ENCODE measurements at places on chromosomes 6 and 20.

- no peak for DNase-seq
Measured at GRCh38 chr6:17032590-17032987, 69.3 kb upstream of the STMND1 start.

DNA sequence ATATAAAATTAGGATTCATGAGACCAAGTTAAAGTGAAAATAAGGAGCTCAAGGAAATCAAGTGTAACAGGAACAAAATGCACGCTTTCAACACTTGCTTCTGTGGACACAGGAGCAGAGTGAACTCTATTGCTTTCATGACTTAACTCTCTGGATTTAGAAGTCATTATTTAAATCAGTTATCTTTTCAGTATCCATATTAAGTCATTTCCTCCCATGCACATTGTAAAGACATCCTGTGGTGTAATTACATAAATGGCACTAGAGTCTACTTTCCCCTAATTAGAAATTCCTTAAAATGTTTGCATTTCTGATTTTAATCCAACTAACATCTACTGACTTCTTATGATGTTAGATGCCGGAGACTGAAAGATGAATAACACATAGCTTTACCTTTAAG lies 88.0 kb downstream of the INSM1 start:
- no peak for DNase-seq

- no peak for DNase-seq
Measured at GRCh38 chr20:39132511-39132910, 170.4 kb downstream of the DHX35 start.

GRCh38 chr6:98539741-98540140 lies 294.6 kb upstream of the POU3F2 start:
- no peak for DNase-seq

- no peak for DNase-seq
Measured at GRCh38 chr6:164690702-164691500, 618.5 kb downstream of the C6orf118 start.

- no peak for DNase-seq
Measured at GRCh38 chr6:109183109-109183650, 87.9 kb downstream of the CEP57L1 start.

DNA sequence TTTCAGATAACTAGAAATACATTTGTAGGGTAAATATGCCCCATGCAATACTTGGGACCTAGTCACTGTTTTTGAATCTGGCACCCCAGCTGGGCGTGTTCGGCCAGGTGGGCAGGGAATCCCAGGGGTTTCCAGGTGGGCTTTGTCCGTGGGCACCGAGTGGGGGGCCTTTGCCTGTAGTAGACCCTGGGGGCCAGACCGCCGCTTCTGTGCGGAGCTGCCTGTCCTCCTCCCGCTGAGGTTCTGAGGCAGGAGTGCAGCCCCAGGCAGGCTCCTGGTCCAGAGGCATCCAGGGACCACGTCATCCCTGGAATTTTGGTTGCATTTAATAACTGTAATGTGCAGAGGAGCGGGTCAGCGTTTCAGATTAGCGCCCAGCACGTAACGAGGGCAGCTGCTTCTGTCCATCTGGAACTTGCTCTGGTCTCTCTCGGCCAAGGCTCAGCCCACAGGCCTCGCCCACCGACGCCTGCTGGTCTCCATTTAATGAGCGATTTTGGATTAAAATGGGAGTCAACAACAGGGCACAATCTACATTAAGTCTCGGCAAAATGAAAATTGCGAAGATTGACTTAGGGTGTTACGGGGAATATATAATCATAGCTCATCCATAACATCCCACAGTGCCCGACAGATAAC lies 12.8 kb downstream of the BHLHE23 start:
- DNase-seq = no peak

DNA sequence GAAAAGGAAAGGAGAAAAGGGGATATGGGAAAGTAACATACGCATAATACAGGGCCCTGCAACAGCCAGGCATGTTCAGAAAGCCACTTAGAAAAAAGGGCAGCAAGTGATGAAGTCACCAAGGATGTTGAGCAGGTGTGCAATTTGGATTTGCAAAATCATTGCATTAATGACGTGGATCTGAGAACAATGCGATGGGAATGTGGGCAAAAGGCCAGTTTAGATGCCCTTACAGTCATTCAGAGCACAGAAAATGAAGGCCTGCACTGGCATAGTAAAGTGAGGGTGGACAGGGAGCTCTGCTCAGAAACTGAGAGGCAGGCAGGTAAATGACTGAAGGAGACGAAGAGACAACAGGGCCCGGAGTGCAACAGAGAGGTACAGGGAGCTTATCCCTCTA lies 123.7 kb upstream of the NHSL1 start:
- DNase-seq = no peak

DNA sequence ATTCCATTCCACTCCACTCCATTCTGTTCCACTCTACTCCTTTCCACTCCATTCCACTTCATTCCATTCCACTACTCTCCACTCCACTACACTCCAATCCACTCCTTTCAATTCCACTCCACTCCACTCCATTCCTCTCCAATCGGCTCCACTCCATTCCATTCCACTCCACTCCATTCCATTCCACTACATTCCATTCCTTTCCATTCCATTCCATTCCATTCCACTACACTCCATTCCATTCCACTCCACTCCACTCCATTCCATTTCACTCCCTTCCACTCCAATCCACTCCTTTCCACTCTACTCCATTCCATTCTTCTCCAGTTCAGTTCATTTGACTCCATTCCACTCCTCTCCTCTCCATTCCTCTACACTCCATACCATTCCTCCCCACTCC lies 26.2 kb upstream of the DEFB125 start:
- no peak for DNase-seq

DNA sequence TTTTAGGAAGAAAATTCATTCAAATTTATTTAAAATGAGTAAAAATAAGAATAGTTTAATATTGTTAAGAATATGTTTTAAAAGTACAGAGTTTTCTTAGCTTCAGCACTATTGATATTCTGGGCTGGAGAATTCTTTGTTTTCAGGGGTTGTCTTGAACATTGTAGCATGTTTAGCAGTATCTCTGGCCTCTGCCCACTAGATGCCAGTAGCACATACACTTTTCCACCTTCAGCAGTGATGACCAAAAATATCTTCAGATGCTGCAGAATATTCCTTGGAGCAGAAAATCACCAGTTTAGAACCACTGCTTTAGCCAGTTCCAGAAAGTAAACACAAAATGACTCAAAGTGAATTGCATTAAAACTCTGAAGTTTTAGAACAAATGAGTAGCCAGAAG lies 19.4 kb upstream of the SDHAF4 start:
- DNase-seq = no peak

DNA sequence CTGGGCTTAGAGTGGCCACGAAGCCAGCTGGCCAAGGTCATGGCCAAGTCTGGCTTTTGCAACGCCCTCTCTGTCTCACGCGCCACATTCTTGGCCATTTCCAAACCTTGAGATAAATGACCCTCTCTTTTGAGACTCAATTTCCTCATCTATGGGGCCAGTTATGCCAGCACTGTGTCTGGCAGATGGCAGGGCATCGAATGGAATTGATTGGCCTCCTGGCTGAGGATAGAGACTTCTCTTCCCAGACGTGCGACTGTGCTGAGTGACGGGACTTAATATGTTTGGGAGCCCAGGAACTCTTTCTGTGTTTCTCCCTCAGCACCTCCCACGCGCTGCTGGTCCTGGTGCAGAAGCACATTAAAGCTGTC lies 7.6 kb downstream of the BPIFB2 start:
- DNase-seq = no peak

DNA sequence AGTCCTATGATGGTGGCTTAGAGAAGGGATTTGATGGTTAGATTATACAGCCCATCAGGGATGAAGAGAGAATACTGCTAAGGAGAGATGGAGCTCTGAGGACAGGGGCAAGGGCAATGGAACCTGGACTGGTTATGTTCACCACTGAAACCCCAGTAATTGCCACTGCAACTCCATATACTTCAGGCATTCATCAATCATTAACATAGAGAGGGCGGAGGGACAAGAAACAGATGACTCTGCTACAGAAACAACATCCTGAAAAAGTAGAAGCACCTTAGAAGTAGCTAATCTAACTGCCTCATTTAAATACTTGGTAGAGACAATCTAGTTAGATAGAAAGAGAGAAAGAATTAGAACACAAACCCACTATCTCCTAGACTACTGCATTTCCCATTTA lies 89.8 kb downstream of the MDN1 start:
- DNase-seq = no peak

- peak; percentile 2 for DNase-seq
Measured at GRCh38 chr20:40945754-40946450, 82.7 kb upstream of the TOP1 start.

DNA sequence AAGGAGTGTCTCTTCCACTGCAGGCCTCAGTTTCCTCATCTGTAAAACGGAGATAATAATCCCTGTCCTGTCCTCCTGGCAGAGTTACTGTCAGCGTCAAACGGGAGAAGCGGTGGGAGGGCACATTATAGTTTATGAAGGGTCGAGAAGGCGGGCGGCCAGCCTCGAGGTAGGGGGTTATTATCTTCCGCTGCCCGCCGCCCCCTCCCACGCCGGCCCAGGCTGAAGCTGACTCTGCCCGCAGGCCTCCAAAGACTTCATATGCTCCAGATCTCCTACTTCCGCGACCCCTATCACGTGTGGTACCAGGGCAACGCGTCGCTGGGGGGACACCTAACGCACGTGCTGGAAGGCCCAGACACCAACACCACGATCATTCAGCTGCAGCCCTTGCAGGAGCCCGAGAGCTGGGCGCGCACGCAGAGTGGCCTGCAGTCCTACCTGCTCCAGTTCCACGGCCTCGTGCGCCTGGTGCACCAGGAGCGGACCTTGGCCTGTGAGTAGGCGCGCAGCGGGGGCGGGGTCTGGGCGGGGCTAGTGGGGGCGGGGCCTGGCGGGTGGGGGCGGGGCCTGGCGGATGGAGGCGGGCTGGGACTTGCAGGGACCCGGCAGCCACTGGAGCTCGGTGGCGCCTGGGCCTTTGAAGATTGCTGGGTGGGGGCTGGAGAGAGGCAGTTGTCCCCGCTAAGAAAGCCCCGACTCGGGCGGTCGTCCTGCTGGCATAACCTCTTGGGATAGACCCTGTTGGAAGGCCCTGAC lies 2.8 kb downstream of the PROCR start:
- DNase-seq = no peak

- no peak for DNase-seq
Measured at GRCh38 chr20:62216636-62217566, 3.2 kb downstream of the HRH3 start.

GRCh38 chr6:169045486-169045885 lies 208.2 kb downstream of the THBS2 start:
- DNase-seq = no peak

DNA sequence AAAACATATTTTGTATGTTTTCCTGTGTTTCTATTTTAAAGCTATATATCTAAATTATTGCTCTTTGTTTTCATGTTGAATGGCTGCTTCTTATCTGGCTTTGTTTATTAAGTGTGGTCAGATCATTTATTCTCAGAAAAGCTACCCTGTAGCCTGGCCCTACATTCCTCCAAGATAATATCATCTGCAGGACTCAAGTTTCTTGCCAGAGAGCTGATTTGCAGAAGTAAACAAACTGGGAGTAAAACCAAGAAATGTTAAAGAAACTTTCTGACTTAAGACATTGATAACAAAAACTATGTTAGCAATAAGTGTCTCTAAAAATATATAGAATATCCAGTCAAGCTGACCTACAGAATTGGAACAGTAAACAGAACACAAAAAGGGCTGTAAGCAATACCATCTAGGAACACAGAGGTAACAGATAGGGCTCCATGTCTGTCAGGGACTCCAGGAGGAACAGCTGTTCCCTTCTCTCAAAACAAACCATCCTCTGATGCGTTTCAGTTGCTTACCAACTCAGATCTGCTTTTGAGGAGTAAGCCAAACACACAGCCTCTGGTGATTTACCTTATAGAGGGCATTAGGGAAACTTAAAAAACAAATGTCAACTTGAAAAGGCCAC lies 17.5 kb upstream of the CEP85L start:
- DNase-seq = no peak

DNA sequence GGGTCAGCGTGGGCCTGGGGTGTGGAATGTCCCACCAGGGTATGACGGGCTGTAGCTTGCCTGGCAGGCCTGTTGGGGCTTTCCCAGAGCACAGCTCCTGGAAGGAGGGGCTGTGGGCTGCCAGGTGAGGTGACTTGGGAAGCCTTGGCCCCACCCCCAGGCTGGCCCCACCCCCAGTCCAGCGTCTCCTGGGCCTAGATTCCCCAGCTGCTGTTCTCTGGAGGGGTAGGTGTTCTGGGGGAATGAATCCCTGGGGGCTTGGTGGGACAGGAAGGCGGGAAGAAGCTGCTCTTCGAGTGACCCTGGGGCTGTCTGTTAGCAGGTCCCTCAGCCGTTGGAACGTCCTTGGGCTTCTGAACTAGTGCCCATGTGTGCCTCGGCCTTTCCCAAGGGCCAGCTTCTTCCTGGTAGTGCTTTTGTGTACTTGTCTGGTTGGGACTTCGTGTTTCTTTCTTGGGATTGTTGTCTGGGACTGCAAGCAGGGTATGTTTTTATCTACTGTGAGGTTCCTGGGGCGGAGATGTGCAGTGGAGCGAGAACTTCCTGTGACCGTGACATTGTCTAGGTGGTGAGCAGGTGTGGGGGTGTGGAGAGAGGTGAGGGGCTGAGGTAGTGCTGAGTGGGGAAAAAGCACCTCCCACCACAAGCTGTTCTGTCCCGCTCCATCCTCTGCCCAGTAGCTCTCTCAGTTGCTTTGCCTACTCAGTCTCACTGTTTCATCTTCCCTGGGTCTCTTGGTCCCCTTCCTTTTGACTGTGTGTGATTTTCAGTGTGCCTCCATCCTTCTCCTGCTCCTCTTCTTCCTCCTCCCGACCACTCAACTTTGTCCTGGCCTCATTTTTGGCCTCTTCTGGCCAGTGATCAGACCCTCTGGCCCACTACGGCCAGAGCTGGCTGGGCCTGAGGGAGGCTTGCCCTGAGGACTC lies 1.3 kb upstream of the DDR1 start:
- peak; percentile 30 for DNase-seq

DNA sequence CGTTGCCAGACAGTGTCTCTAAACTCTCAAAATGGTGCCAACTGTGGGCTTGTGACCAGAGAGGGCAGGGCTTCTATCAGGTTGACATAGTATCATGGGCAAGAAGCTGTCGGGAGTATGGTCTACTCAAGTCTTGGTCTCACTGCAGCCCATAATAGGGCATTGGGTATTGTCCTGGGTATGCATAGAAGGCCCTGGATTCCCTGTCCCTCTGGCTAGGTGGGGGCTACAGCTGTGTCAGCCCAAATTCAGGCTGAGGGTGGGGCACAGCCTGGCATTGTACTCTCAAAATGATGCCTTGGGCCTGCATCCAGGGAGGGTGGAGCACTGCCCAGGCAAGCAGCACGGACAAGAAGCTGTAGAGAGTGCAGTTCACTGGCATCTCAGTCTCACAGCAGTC lies 408.8 kb upstream of the MAN1A1 start:
- DNase-seq = no peak

- DNase-seq = no peak
Measured at GRCh38 chr20:50222309-50223038, 31.8 kb downstream of the CEBPB start.

DNA sequence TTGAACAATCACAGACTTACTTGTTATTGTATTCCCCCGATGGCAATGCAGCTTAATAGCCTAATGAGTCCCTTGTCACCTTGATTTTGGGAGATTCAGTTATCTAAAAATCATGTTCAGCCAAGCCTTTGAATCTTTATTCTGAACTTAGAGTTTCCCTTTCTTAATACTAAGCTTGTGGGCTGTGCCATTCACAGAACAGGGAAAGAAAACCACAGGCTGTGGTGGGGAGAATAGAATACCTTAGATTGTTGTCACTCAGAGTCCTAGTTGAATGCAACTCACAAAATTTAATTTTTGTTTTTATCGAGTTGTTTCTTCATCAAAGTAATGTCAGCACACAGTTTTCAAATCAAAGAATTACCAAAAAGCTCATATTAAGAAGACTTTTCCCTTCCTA lies 37.4 kb downstream of the RFPL4B start:
- no peak for DNase-seq
